Left renal pelvis (tissue), 4 donors: ENCODE measurements at places on chromosomes 4 and X. TPM values are rescaled to one million over a fixed set of nuclear protein-coding genes. Genes with fewer than 3 reads are reported as not detected.

DNA sequence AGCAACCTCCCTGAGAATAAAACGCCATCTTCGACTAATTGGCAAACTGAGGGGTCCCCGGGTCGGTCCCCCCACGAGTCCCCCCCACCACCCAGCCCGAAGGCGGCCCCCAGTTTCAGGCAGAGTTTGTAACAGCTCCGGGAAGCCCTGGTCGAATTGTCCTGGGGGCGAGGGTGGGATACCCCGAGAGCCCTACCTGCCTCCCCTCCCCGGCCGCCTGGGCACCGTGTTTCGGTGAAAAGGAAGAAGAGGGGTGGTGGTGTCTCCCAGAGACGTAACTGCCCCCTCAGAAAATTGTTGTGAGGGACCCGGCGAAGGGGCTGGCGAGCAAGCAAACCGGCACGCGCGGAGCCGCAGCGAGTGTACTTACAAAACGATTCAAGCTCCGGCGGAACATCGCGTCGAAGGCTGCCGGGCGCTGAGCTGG, 1.2 kb downstream of the ATP11C start:
- no peak for DNase-seq

GRCh38 chrX:40097141-40097503, 636 bp downstream of the BCOR start:
- DNase-seq: no peak

GRCh38 chr4:127809173-127809800, 27.2 kb downstream of the HSPA4L start:
- no peak for DNase-seq

The AMER1 gene
- 12.7 TPM for polyA plus RNA-seq

DNA sequence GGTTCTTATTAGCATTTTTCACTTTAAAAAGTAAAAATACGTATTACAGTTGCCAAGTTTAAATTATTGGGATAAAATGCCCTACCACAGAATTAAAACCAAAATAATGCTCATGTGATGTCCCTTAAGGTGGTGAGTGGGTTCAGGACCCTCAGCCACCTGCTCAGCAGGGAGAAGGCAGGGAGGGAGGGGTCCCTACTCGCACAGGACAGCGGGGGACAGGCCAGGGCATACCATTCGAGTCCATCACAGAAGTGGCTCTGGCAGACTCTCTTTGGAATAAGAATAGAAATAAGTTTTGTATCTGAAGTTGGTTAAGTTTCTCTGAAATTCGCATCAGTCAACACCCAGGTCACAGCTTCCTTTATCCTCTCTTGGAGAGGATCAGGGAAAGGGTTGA, 37.7 kb downstream of the NOP14 start:
- no peak for DNase-seq

- DNase-seq: no peak
Measured at GRCh38 chrX:140767646-140768045, 58.1 kb downstream of the LINC00632 start.

- DNase-seq: no peak
Measured at GRCh38 chr4:4641254-4641653, 99.4 kb upstream of the STX18 start.

The FGA gene
- polyA plus RNA-seq: not detected

GRCh38 chr4:85933291-85933640, 426.6 kb downstream of the MAPK10 start:
- DNase-seq: no peak

The NPY1R gene
- polyA plus RNA-seq: 3.0 TPM

- no peak for DNase-seq
Measured at GRCh38 chrX:16869393-16870094, 618 bp downstream of the RBBP7 start.

The ZCCHC4 gene
- polyA plus RNA-seq: 12.4 TPM

- DNase-seq: no peak
Measured at GRCh38 chr4:124118061-124118460, 594.5 kb downstream of the ANKRD50 start.

The GLA gene
- 32.4 TPM for polyA plus RNA-seq

DNA sequence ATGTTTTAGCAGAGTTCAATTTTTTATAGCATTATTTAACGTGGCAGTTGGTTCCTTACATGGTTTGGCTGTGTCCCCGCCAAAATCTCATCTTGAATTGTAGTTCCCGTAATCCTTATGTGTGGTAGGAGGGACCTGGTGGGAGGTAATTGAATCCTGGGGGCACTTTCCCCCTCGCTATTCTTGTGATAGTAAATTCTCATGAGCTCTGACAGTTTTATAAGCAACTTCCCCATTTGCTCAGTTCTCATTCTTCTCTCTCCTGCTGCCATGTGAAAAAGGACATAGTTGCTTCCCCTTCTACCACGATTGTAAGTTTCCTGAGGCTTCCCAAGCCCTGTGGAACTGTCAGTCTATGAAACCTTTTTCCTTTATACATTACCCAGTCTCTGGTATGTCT, 329.5 kb downstream of the GRIA2 start:
- no peak for DNase-seq

DNA sequence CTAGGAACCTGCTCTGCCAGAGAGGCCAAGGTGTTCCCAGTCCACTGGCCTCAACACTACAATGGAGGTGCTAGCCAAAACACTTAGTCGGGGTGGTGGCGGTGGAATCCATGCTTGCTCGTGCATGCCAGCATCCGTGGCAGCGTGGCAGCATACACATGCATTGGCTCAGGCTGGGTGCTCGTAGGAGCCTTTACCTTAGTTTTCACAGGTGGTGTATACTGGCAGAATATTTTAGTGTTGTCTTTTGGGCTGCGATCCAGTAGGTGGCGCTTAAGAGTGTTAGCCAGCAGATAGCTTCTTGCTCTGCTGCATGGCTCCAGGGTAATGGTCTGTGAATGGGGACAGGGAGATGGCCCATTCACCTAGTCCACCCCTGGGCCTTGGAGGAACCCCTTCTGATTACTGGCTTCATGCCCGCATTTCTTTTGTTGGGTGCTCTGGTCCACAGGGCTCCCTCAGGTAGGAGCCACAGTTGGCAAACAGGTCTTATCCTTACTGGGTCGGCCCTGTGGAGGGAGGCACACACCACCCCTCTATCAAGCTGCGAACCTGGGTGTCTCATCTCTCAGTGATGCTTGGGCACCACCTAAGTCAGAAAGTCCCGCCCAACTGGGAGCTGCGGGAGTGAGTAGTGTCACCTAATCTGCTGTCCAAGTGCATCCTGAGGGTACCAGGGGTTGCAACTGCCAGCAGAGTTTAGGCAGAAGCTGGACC, 40.0 kb downstream of the RIPPLY1 start:
- DNase-seq: no peak

DNA sequence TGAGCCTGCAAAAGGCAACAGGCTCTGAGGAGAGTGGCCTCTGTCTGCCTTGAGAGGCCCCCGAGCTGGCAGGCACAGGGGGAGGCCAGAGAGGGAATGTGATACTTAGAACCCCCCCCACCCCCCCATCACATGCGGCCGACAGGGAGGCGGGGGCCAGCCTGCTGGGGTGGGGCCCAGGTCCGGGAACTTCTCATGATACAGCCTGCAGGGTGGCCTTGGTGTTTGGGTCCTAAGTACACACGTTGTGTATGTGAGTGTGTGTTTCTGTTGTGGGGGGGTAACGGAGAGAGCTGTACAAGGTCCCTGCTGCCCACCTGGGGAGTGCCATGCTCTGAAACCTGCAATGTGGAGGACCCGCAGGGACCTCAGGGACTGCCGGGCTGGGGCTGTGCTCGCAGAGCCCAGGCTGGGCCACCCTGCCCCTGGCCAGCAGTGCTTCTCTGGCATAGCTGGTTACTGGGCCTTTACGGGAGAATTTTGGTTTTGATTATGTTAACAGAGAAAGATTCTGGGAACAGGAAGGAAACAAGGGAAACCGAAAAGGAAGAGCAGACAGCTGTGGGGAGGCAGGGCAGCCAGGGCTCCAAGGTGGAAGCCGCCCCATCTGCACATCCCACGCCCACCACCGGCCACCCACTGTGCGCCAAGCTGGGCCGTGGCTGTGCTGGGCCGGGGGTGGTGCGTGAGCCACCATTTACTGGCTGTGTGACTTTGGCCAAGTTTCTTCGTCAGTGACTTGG, 19.9 kb downstream of the SH3BP2 start:
- no peak for DNase-seq

DNA sequence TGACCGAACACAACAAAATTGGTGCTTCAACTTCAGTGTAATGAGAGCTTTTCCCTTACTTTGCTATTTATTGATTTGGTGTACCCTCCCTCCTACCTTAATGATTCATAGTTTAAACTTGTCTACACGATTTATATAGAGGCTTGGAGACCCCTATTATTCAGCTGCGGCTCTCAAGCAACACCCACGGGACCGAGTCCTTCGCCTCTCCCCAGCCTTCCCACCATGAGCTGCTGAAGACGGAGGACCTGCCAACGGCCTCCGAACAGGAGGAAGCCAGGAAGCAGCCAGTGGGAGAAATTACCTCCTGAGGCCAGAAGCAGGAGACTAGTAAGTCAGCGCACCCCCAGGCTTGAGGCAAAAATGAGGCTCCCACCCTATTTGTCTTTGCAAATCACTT, 78.7 kb downstream of the DCTD start:
- no peak for DNase-seq

DNA sequence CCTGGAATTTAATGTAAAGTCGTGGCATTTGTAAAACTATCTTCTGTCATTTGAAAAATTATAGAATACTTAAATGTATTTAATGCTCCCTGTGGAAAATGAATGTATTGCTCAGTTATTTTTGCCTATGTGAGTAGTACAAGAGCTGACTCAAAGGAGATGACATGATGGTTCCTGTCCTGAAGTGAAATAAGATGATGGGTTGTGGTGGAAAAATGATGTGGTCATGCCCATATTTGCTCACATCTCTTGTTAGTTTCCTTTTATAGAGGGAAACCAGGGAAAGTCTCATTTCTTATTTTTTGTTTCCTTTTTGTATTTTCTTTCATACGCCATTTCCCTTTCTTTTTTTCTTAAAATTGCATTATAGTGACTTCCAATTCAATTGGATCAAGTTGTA, 23.7 kb downstream of the PLS3 start:
- DNase-seq: no peak

- no peak for DNase-seq
Measured at GRCh38 chr4:174686826-174687225, 142.2 kb downstream of the GLRA3 start.

The DNAAF6 gene
- polyA plus RNA-seq: not detected

- no peak for DNase-seq
Measured at GRCh38 chrX:68997911-68998310, 167.3 kb downstream of the PJA1 start.

The PPEF1 gene
- 0.34 TPM for polyA plus RNA-seq

DNA sequence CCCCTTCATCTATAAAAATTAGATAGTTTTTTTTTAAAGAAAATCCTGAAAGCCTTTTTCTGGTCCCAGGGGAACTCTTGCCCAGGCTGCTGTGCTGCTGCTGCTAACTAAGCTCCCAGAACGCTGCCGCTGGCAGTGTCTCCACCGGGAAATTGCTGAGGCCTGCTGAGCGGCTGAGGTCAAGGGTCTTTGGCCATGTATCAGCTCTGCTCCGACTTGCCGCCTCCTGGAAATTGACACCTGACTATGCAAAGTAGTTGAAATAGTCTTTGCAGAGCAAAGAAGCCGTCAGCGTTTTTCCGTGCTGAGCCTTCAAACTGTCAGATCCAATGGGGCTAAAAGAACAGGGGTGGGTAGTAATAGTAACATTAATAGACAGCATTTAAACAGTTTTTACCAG, 839 bp downstream of the QDPR start:
- peak; percentile 21 for DNase-seq

DNA sequence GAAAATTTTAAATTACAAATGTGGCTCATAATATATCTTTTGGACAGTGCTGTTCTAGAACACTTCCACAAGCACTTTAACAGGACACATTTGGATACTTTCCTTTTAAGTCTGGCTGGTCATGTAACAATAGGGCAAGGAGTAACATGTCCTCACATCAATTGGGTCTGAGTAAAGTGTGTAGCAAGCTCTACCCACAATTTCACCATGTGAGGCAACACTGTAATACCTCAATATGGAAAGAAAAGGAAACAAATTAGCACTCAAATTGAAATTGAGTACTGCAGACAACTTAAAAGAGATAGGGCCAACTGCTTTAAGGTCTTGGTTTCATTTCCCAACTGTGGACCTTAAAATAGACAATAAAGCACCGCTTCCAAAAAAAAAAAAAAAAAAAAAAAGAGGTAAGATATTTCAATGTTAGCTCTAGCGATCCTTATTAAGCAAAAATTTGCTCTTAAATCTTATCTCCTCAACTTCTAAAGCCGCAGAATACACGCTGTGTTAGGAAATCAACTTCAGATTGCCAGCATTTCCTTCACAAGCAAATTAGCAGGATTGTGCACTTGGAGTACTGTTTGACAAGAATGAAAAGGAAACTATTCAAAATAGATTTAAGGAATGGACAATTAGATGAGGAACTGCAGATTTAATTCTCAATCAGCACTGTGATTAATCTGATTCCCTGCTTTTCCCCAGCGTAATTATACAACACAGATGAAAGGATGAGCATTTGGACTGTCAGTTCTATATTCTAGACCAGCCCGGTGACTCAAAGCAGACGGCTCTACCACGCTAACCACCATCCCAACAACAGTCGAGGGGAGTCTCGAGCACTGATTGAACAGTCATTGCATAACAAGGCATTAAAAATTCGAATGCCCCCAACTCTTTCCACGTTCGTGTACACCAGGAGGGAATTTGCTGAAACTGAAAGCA, 1.6 kb downstream of the CASK start:
- no peak for DNase-seq

The TRIM61 gene
- polyA plus RNA-seq: 2.2 TPM

DNA sequence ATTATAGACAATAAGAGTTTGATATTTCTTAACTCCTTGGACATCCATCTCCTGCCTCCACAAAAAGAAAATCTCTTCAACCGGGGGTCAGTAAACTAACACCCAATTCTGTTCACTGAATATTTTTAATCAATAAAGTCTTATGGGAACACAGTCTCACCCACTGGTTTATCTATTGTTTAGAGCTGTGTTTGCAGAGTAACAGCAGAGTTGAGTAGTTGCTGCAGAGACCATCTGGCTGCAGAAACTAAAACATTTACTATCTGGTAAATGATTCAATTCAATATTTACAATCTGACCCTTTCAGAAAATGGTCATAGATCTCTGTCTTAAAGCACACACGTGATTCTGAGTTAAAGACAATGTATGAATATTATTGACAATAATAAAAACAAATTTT, 94.0 kb downstream of the TMA16 start:
- no peak for DNase-seq

The IRF2 gene
- 35.7 TPM for polyA plus RNA-seq

The MYOZ2 gene
- 0.64 TPM for polyA plus RNA-seq

DNA sequence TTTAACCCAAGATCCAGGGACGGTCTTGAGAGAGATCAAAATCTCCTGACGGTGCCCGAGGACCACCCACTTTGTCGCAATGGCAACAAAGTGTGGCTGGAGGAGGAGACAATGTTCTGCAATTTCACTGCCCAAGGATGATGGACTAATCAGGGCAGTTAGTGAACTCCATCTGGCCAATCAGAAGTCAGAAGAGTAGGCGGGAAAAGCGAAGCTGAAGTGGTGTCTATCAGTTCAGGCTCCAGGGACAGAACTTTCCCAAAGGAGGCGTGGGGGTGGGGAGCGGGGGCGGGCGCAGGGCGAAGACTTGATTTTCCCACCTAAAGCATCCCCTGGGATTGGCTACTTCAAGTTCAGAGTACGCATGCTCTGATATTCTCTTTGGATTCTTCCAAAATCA, 25.6 kb downstream of the SPACA5B start:
- no peak for DNase-seq
